Osteocyte (in vitro differentiated cells): ENCODE measurements at places on chromosomes 16 and 17.

GRCh38 chr17:75557075-75557851 lies 30.3 kb upstream of the MYO15B start:
- no peaks in the 10 kb centered on the region for H3K36me3 ChIP-seq
- peaks cover 17% of the 10 kb centered on the region for H3K4me1 ChIP-seq
- H3K4me3 ChIP-seq: no peak overlapping the region
- peak overlapping the region; percentile 34 for H3K27ac ChIP-seq
- DNase-seq: no peak

DNA sequence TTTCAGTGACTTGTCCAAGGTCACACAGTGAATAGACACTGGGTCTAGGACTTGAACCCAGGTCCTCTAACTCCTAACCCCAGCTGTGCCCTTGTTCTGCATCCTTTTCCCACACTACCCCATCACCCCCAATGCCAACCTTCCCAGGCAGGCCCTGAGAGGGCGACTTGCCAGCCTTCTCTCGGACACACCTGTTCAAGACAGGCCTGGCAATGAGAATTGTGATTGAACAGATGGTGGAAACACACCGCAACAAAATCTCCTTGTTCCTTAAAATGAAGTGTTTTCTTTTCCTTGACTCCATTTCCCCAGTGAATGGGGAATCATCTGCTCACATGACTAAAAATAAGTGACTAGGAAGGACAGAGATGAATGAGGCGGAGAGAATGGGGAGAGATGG lies 189.5 kb upstream of the ASIC2 start:
- H3K4me1 ChIP-seq: no peaks in the 10 kb centered on the region
- no peak for DNase-seq
- H3K36me3 ChIP-seq: no peaks in the 10 kb centered on the region
- H3K27ac ChIP-seq: no peak overlapping the region

- H3K4me3 ChIP-seq: no peak overlapping the region
- H3K27ac ChIP-seq: no peak overlapping the region
- H3K27me3 ChIP-seq: peaks cover 28% of the 10 kb centered on the region
Observed at GRCh38 chr16:86121374-86122010, 222.5 kb downstream of the IRF8 start.

GRCh38 chr16:74448990-74449389 lies 27.7 kb upstream of the CLEC18B start:
- H3K36me3 ChIP-seq: peaks cover 35% of the 10 kb centered on the region
- no peaks in the 10 kb centered on the region for H3K27me3 ChIP-seq
- H3K4me1 ChIP-seq: peaks cover 23% of the 10 kb centered on the region

- no peaks in the 10 kb centered on the region for H3K36me3 ChIP-seq
- H3K27me3 ChIP-seq: peaks cover 24% of the 10 kb centered on the region
- H3K27ac ChIP-seq: no peak overlapping the region
- H3K4me1 ChIP-seq: no peaks in the 10 kb centered on the region
- H3K4me3 ChIP-seq: no peak overlapping the region
Observed at GRCh38 chr16:24531166-24531565, 8.2 kb upstream of the RBBP6 start.

GRCh38 chr17:42895185-42895555 lies 5.4 kb upstream of the G6PC1 start:
- H3K4me3 ChIP-seq: no peak overlapping the region
- no peak for DNase-seq
- H3K27ac ChIP-seq: peak overlapping the region; percentile 14

DNA sequence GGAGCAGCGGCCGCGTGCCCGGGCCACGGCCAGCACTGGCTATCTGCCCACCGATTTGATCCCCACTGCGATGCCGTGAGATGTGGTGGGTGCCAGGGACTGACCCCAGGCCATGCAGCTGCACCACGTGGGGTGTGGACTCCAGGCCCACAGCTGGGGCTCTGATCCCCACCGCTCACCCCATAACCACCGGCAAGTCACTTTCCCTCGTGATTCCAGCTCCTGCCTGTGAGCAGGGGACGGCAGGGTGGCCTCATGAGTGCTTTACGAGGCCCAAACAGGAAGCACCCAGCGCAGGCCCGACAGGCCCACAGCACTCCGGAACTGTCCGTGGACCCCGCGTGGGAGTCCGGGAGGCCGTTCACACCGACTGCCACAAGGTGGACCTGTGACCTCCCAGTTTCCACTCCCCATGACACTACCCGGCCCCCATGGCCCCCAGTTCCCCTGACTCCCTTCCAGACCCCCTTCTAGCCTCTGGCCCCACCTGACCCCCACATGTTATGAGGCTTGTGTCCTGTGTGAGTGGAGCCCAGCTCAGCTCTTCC lies 616 bp downstream of the PTX4 start:
- H3K36me3 ChIP-seq: no peaks in the 10 kb centered on the region
- peaks cover 7% of the 10 kb centered on the region for H3K4me1 ChIP-seq
- H3K4me3 ChIP-seq: no peak overlapping the region
- DNase-seq: no peak
- peaks cover 8% of the 10 kb centered on the region for H3K27me3 ChIP-seq
